T-helper 1 cell treated with Interleukin-12 subunit alpha and Interleukin-12 subunit beta and Interleukin-4 antibody, amounts not matched to agents 30 ng/mL and 1 ng/mL, for 36 hours (primary cell): ENCODE measurements at places on chromosomes 1 and 21. TPM values are rescaled to one million over a fixed set of nuclear protein-coding genes. Genes with fewer than 3 reads are reported as not detected.

KRTAP11-1 gene
- not detected in 2 replicates for total RNA-seq

OR2T33 gene
- total RNA-seq = not detected in 2 replicates

A3GALT2 gene
- total RNA-seq = not detected in 2 replicates

KLHDC7A gene
- not detected in 2 replicates for total RNA-seq
